ENCODE measurements at places on chromosomes 12 and 14. TPM values are rescaled to one million over a fixed set of nuclear protein-coding genes. Genes with fewer than 3 reads are reported as not detected.

DNA sequence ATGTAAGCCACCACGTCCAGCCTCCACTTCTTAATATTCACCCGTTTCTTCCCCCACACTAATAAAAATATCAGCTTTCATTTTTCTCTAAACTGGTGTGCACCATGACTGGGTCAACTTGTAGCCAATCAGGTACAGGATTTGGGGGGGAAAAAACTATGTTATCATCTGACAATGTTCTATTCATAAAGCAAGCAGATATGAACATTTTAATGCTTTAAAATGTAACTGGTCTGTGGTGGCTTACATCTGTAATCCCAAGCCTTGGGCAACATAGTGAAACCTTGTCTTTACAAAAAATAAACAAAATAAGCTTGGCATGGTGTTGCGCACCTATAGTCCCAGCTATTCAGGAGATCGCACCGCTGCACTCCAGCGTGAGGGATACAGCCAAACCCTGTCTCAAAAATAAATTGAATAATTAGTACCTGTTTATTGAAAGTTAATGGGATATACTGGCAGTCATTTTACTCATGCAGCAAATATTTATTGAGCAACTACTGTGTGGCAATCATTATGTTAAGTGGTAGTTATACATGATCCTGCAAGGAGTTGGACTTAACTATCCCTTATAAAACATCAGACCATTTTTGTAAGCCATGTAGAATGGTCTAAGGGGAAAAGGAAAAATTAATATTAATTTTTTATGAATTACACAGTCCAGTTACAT lies 15.3 kb upstream of the ITPR2 start:
- no peak for DNase-seq

GRCh38 chr12:7122811-7123769 lies 5.6 kb downstream of the RBP5 start:
- DNase-seq, result peak; percentile 60

- DNase-seq, result no peak
These were observed 169.6 kb upstream of the RASSF8 start for GRCh38 chr12:25788707-25789442.

- no peak for DNase-seq
These were observed 268.8 kb downstream of the ADGRD1 start for GRCh38 chr12:131222329-131223139.

DNA sequence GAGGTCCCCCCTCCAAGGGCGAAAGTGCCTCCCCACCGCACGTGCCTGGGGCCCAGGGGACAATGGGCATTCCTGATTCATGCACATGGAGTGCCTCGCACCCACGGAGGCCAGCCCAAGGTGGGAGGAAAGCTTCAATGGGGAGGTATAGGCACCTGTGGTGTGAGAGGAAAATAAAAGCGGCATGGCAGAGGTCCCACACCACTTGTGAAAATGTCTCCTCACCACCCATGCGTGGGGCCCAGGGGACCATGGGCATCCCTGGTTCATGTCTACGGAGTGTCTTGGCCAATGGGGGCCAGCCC lies 384.7 kb downstream of the ALG10 start:
- peak; percentile 57 for DNase-seq

DNA sequence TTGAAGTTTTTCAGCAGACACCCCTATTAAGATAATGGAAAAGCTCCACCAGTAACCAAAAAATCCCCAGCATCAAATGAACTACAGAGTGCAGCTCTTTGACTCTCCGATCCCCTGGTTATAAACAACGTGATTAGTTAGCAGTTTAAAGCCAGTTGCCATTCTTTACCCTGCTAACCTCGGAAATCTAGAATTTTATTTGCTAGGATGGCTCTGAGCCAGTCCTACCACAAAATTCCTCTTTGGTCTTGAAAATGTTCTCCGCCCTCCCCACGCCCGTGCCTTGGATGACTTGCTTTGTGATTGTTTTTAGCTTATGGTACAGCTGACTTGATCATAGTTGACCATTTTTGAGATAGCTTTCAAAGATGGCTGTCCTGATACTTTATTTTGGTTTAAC lies 1.2 kb downstream of the KLHDC2 start:
- DNase-seq, result no peak

DNA sequence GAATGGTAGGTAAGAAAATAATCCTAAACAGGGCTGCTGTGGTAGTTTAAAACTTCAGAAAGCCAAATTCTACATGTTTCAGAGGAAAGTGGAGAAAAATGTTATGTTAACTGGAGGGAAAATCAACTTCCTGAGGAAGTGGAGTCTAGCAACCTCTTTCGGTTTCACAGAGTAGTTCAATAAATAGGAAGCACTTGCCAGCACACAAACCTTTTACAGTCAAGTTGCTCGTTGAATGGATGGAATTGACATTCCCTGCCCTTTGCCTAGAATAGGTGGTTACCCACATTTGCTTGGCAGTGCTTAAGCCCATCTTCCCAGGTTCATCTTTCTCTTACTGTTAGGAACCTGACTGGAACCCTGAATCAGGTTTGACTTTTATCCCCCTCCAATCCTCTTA lies 15.9 kb downstream of the ANKRD13A start:
- DNase-seq, result no peak

Gene AICDA
- total RNA-seq, result not detected

Gene RDH5
- 21.9 TPM for total RNA-seq

Gene MANSC4
- not detected for total RNA-seq

Gene CACNA2D4
- total RNA-seq, result 6.2 TPM
